ENCODE measurements at places on chromosomes 5 and 9.

GRCh38 chr5:89308606-89309040, 425.6 kb upstream of the MEF2C start:
- no peak for DNase-seq

DNA sequence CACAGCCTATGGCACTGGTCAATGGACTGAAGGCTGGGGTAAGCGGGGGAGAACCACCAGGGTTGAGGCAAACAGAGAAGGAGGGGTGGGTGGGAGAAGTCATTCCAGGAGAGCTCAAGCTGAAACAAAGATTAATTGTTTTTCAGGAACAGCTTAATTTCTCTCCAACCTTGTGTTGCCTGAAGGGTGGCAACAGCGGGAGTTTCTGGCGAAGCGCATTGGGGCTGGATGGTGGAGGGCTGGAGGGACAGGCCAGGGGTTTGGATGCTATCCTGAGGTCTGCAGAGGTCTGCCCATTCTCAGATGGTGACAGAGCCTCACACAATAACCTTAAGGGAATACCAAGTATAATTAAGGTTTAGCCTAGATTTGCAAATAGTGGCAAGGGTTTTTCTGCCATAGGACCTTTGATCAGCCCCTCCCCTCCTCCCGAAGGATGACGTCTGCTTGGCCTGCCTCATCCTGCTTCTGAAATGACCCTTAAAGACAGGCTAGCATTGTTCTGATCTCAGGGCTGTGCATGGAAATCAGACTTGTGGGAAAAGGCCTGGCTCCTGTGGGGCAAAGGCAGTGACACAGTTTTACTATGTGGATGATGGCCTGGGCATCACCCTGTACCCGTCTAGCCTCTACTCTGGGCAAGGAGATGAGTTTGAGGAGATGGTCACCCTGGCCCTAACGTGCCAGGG, 32.7 kb downstream of the PSD2 start:
- no peak for DNase-seq

DNA sequence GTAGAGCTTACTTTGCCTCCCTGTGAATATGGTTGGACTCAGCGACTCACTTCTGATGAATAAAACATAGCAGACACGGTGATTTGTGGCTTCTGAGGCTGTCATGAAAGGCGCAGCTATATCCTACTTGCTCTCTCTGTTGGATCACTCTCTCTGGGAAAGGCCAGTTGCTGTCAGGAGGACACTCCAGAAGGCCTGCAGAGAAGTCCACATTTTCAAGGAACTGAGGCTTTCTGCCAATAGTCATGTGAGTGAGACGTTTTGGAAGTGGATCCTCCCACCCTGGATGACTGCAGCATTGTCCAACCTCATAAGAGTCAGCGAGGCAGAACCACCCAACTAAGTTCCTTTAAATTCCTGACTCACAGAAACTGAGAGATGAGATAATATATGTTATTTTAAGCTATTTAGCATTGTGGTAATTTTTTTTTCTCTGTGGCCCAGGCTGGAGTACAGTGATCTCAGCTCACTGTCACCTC, 156.0 kb upstream of the MAST4 start:
- no peak for DNase-seq

GRCh38 chr5:57986761-57987341, 473.0 kb downstream of the PLK2 start:
- no peak for DNase-seq

DNA sequence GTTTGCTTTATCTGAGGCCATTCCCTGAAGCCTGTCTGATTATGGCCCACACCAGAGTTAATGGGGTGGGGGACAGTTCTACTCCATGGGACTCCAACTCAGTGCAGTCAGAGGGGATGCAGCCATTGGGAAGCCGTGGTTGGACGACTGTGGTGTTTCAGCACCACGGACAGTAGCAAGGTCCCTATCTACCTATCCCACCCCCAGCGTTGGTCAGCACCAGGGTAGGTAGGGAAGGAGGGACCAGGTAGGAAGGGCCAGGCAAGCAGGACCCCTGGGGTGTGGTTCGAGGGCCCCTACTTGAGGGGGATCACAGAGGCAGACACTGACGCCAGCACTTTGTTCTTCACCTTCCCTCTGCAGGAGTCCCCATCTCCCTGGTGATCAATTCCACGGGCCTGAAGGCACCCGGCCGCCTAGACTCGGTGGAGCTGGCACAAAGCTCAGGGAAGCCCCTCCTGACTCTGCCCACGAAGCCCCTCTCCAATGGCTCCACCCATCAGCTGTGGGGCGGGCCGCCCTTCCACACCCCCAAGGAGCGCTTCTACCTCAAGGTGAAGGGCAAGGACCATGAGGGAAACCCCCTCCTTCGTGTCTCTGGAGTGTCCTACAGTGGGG, 33.2 kb downstream of the HMCN2 start:
- no peak for DNase-seq

GRCh38 chr5:180959661-180960060, 29.0 kb upstream of the BTNL3 start:
- DNase-seq = no peak

GRCh38 chr9:70411121-70411929, 3.1 kb downstream of the KLF9 start:
- DNase-seq = no peak

DNA sequence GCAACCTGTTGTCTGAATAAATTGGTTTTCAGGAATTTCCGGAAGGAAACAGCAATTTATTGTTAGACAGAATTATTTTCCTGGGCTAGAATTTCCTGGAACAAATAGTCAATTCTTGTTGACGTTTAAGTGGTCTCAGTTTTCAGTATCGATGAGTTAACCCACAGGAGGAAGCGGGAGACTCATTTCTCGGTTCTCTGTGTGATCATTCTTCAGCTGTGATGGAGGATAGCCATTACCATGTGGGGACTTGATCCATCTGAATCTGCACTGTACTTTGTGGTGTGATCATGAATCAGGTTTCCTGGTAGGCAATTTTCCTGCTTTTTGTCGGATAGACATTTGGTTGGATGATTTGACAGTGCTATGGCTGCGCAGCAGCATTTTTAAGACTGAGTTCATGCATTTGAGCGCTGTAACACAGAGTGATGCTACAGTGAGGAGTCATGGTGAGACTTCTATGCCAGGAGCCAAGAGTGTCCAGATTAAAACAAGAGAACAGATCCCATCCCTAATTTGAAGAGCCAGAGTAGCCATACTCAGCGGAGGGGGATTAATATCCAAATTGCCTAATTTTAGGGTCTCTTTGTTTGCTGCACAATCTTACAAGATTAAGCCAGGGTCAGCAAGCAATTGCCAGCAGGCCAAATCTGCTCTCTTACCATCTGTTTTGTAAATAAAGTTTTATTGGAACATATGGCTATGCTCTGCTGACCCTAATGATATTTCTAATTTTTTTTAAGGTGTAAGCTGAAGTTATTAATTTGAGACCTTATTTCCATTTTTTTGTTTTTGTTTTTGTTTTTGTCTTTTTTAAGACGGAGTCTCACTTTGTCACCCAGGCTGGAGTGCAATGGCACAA, 355.9 kb downstream of the RAB3C start:
- no peak for DNase-seq

DNA sequence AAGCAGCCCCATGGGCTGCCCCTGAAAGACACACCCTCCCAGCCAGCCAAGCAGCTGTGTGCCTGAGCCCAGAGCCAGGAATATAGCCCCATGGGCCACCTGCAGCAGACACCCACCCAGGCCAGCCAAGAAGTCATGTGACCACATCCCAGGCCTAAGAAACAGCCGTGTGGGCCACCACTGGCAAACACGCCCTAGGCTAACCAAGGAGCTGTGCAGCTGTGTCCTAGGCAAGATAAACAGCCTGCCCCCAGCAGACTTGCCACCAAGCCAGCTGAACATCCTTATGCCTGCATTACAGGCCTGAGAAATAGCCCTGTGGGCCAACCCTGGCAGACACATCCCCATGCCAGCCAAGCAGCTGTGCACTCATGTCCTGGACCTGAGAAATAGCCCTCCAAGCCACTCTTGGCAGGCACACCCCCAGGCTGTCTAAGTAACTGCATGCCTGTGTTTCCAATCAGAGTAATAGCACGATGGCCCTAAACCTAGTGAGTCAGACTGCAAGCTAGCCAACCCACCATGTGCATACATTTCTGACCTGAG, 143.0 kb downstream of the ADAMTS6 start:
- no peak for DNase-seq

DNA sequence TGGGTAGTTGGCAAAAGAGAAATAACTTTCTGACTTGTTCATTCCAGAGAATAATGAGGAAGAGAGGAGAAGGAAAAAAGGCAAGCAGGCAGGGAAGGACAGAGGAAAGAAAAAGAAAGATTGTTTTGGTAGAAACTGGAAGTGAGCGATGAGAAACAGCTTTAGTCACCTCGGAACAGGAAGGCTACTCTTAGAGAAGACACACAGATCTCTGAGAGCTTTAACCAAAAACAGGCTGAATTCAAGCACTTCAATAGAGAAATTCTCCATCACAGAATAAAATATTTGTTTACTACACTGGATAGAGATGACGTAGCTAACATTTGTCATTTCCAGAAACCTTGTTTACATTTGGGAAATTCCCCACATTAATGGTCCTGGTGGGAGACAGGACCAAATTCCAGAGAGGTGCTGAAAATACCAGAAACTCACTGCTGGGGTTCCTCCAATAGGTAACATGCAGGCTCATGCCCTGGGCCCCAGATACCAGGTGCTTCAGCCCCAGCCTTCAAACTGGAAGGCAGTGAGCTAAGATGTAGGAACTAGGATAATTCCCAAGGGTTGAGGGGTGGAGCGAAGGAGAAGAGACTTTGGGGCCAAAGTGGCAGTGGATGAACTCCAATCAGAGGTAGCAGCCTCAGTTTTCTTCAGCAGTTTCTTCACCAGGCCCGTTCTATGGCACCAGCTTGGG, 227.7 kb upstream of the GRAMD2B start:
- DNase-seq = no peak

DNA sequence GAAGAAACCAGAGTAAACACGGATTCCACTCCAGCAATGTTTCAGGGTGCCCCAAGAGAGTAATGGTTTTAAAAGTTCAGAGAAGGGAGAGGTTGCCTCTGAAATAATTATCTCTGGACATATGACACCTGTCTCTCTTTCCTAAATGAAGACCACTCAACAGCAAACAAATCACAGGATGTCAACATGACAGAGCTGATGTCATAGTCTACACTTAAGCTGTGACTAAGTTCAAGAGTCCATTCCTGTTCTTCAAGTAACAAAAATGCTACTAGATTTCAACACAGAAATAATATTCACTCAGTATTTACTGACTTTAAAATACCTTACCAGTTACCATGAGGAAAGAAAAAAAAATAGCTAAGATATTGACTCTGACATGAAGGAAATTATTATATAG, 44.7 kb upstream of the SLC30A5 start:
- DNase-seq = no peak

DNA sequence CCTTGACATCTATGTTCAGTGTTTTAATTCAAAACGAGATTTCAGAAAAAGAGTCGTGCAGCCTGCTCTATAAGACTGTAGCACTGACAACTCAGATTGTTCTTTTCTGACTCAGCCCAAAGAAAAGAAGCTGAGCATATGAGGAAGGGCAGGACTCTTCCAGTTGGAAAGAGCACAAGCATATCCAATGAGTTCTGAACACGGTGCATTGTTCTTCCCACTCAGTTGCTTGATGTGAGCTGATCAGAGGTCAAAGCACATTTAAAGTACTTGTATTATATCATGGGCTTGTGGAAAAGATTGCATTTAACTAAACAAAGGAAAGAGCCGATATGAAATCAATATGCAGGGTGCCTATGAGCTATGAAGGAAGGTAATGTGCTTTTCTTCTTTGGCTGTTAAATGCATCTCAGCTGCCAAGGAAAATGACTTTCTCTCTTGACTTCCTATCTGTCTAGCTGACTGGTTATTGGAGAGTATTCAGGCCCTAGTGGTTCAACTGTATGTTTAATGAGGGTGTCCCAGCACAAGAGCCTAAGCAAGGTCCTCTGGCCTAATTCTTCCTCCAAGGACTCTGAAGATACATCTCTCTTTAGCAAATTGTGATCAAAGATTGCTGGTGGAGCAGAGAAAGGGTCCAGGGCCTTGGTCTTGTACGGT, 226.6 kb upstream of the PPP1R2B start:
- no peak for DNase-seq

DNA sequence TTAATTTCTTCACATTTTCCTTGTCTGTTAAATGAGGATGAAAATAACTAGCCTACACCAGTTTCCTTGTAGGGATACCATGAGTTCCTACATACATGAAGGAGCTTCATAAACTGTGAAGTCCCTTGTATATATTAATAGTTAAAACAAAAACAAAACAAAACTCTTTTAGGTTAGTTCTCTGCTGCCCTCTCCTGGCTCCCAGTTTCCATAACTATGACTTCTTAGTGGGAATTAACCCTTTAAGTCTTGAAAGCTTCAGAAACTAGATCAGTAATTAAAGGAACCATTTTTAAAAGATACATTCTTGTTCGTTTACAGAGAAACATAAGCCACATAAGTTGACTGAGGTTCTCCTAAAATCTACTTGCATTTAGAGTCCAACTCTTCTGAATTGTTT, 500.0 kb upstream of the C9orf72 start:
- DNase-seq = peak; percentile 42

- DNase-seq = no peak
Observed at GRCh38 chr5:60538426-60538825, 161.5 kb downstream of the DEPDC1B start.

DNA sequence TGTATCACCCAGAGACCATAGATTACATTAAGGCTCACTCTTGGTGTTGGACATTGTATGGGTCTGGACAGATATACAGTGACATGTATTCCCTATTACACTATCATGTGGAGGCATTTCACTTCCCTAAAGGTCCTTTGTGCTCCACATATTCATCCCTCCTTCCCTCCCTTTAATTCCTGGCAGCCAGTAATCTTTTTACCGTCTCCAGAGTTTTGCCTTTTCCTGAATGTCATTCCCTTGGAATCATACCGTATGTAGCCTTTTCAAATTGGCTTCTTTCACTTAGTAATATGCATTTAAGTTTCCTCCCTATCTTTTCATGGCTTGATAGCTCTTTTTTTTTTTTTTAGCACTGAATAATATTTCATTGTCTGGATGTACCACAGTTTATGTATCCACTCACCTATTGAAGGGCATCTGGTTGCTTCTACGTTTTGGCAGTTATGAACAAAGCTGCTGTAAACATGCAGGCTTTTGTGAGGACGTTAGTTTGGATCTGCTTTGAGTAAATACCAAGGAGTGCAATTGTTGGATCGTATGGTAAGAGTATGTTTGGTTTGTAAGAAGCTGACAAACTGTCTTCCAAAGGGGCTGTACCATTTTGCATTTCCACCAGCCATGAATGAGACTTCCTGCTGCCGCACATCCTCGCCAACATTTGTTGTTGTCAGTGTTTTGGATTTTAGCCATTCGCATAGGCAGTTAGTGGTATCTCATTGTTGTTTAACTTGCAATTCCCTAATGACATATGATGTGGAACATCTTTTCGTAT, 122.1 kb upstream of the SMIM23 start:
- no peak for DNase-seq
